Cardiac muscle cell (in vitro differentiated cells and primary cell): ENCODE measurements at places on chromosomes 1 and 21.
A peak's percentile ranks its signal among the peaks of the same experiment; 100 is the strongest.

DNA sequence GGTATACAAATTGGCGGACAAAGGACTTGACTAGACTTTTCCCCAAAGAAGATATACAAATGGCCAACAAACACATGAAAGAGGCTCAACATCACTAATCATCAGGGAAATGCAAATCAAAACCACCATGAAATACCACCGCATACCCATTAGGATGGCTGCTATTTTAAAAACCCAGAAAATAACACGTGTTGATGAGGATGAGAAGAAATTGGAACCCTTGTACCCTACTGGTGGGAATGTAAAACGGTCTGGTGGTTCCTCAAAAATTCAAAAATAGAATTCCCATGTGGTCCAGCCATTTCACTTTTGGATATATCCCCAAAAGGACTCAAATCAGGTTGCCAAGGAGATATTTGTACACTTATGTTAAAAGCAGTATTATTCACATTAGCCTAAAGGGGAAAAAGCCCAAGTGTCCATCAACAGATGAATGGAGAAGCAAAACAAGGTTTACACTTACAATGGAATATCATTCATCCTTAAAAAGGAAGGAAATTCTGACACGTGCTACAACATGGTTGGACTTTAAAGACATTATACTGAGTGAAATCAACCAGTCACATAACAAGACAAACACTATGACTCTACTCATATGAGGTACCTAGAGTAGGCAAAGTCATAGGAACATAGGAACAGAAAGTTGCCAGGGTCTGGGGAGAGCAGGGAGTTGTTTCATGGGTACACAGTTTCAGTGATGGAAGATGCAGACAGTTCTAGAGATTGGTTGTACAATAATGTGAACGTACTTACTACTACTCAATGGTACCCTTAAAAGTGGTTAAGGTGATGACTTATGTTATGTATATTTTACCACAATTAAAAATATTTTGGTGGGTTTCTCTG is 17.0 kb downstream of the CD34 start:
- no peak for DNase-seq

DNA sequence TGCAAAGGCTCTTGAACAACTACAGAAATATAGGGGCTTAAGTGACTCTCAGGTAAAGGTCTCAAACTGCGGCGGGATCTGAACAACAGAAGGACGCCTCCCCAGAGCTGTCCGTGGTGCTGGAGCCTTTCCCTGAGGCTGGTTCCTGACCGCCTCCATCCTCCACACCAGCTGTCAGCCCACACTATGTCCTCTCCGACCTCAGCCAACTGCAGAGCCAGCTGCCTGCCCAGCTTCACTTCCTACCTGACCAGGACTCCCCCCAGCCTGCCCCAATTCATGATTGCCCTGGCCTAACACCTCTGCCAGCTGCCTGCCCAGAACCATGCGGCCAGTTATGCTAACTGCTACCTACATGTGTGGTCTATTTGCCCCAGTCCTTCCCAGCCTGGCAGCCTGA is 63.6 kb upstream of the ZC3H12A start:
- DNase-seq: peak; percentile 39

DNA sequence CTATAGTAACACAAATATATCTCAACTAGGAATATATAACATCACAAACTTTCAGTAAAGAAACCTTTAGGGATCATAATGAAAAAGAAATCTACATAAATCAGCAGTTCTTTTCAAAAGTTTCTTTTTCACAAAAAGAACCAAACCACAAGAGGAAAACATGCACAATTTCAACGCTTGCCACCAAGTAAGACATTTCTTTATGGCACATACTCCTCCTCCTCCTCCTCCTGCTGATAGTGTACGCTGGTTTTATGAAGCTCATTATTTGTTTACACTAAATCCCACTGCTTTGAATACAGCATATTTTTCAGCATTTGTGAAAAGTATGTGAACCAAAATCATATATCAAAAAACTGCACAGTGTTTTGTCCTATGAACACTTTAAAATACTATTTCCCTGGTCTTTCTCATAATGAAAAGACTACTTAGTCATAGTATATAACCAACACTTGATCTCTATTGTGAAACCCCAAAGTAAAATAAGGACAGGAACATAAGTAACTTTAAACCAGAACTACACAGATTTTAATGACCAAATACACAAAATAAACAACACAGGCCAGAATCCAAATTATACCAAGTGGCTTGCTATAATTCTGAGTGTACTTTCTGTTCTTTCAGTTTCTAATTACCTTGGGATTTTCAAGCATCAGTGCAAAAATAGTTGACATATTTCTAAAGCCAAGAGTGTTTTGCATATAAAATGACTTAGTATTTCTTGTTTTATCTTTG is 184.2 kb downstream of the EIF4G3 start:
- DNase-seq: peak; percentile 38

GRCh38 chr1:98289311-98289710 is 368.5 kb upstream of the DPYD start:
- no peak for DNase-seq

- DNase-seq: no peak
Measured at GRCh38 chr1:209783386-209783785, 973 bp downstream of the C1orf74 start.

DNA sequence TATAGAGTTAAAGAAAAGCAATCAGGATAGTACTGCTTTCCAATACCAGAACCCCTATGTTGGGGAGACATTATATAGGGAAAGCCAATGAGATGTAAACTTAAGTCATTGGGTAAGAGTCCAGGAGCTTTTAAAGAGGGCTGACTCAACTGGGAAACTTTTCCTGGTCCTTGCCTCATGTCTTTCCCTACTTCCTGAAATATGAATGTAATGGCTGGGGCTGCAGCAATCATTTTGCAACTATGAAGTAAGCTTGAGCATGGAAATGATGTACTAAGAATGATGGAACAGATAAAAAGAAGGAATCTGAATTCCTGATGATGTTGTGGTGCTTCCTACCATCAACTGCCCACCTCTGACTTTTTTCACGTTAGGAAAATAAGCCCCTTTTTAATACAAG is 55.7 kb downstream of the WDR3 start:
- DNase-seq: no peak

DNA sequence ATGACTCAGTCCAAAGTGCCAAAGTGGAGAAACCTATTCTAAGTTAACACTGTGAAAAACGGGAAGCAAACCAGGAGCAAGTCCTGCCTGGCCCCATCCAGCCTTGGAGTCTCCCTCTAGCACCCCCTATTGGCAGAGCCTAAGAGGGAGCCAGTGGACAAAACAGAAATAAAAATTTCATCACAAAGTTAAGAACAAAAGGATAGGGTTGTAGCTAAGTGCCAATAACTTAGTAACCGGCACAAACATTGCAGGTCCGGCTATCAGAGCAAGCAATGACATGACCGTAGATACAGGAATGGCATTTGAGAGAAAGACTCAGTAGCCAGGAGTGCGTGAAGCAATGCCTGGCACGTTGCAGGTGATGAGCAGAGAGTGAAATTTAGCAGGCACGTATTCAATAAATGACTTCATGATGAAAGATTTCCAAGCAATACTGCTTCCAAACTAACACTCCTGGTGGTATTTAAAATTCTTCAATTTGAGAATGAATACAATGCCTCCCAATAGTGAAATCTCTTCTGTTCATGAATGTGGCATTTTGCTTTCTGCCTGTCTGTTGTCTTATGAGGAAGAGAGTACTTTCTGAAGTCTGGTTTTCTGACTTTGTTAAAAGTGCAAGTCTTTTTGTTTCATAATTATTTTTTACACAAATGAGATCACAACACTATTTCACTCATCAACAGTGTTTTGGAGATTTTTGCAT is 391.0 kb downstream of the OMA1 start:
- peak; percentile 11 for DNase-seq

GRCh38 chr1:43043695-43044094 is 85.0 kb upstream of the SLC2A1 start:
- DNase-seq: no peak

- no peak for DNase-seq
Measured at GRCh38 chr1:226578946-226579578, 30.5 kb downstream of the STUM start.

GRCh38 chr21:30710499-30710898 is 8.1 kb downstream of the KRTAP21-3 start:
- no peak for DNase-seq

DNA sequence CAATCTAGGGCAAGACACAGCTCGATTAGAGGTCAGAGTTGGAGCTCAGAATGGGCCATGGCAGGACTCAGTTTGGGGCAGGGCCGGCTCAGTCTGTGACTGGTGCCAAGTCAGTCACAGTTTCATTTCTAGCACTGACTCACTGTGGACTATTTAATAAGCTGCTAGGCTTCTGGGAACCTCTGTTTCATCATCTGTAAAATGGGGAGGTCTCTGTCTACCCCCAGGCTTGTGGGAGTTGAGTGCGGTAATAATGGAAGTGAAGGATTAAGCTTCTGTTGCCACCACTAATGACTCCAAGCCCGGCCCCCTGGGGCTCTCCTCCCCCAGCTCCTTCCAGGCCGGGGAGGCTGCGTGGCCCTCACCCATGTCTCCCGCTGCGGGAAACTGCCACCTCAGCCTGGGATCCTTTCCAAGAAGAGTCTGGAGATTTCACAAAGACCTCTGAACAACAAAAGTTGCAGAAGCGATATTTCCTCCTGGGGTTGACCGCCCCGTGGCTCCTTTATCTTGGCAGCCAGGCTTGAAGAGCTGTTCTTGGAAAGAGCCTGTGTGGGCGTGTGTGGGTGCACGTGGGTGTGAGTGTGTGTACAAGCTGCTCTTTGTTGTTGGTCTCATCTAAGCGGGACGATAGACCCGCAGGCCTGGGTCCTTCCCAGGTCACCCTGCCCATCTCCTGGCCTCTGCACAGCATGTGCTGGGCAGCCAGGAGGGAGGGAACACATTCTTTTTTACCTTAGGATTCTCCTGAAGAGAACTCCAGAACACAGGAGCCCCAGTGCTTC is 29.1 kb downstream of the KNCN start:
- peak; percentile 95 for DNase-seq

DNA sequence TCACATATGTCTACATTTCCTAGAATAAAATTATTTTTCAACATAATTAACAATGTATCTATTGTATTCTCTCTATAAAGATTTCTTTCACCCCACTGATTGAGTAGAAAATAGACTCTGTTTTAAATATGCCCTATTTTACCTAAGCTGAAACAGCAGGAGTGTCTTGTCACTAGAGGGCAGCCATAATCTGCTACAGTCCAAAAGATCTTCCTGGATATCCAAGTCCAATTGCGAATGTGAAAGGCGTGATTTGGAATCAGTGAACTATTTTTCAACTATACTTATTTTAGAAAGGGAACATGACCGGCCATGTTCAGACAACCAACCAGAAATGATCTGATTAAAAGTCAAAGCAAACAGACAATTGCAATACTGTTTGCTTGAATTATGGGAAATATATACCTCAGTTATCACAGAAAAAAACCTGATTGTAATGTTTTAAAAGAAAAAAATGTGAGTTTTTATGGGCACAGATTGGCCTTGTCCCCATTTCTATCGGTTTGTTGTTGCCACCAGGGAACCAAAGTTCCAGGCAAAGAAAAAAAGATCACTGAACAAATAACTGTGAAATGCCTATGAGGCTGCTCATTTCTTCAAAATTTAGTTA is 1211.0 kb upstream of the ADGRL4 start:
- DNase-seq: peak; percentile 59

GRCh38 chr1:39646232-39647081 is 7.0 kb upstream of the HEYL start:
- peak; percentile 87 for DNase-seq

- DNase-seq: no peak
Measured at GRCh38 chr1:41894101-41894807, 24.5 kb downstream of the HIVEP3 start.

DNA sequence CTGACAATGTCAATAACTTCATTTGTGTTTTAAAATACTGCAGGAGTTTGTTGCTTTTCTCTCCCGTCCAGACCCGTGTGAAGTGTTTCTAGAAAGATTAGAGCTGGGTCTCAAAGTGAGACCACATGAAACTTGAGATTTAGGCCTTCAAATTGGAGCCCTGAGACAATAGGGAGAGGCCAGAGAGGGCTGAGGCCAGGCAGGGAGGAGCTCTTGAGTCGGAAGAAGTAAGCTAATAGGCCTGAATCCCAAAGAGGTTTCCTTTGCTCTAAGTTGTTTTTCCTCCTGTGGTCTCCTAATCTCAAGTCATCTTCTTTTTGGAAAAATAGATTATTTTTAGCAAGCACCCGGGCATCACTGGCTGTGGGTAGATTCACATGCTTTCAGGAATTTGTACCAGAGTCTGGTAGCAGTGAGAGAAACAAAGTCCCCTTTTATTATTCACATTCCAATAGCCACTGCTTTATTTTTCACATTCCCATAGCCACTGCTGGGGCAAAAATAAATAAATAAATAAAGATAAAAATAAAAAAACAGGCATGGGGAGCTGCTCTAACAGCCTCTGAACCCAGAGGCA is 25.6 kb downstream of the CD244 start:
- DNase-seq: peak; percentile 65

- DNase-seq: no peak
Measured at GRCh38 chr1:62415687-62416086, 21.2 kb upstream of the USP1 start.

GRCh38 chr1:2535981-2536380 is 5.9 kb upstream of the HES5 start:
- no peak for DNase-seq

DNA sequence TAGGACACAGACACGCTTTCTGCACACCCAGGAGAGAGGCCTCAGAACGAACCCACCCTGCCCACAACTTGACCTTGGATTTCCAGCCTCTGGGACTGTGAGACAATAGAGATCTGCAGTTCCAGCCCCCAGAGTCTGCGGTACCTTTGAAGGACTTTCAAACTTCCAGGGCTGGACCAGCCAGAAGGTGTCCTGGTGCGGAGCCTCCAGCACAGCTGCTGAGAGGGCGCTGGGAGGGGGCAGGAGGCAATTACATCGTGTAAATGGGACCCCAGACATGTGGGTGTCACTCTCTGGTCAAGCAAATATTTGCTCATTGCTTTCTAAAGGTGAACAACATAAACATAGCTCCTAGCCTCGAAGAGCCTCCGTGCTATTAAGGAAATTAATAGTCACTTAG is 58.7 kb upstream of the ACTRT2 start:
- no peak for DNase-seq

DNA sequence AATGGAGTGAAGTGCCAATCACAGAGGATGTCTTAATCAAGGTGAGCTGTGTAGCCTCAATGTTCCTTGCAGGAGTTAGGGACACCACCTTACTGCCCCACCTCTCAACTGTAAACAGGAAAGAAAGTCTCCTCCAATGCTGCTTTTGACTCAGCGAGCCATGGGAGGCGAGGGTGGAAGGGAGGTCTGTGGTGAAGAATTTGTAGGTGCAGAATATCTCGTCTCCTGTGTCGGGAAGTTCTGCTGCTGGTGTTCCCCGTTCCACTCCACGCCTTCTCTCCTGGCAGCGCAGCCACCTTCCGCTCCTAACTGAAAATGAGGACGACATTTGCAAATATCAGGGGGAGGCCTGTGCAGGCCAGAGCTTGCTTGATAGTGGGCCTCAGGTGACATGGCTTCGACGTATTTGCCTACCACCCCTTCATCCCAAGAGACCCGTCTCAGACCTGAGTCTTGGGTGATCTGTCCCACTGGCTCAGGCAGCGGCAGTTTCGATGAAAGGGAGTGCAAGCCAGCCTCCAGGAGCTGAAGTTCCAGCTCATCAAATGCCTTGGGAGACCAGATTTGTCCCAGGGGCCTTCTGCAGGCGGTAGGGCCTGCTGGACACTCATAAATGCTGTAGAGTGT is 368.3 kb upstream of the C1orf174 start:
- DNase-seq: no peak

GRCh38 chr1:10471411-10472219 is 714 bp downstream of the DFFA start:
- no peak for DNase-seq

GRCh38 chr1:15933684-15934083 is 42.2 kb downstream of the ZBTB17 start:
- no peak for DNase-seq
